Activated CD8-positive, alpha-beta memory T cell treated with anti-CD3 and anti-CD28 coated beads for 1 hour (primary cell): ENCODE measurements at places on chromosomes 13 and 19.

GRCh38 chr13:109383683-109384082 lies 402.7 kb downstream of the IRS2 start:
- no peak for DNase-seq

GRCh38 chr19:56142087-56142787 lies 1.1 kb downstream of the ZNF444 start:
- DNase-seq: no peak

- peak; percentile 54 for DNase-seq
Observed at GRCh38 chr19:44657211-44657921, 13.7 kb downstream of the PVR start.

DNA sequence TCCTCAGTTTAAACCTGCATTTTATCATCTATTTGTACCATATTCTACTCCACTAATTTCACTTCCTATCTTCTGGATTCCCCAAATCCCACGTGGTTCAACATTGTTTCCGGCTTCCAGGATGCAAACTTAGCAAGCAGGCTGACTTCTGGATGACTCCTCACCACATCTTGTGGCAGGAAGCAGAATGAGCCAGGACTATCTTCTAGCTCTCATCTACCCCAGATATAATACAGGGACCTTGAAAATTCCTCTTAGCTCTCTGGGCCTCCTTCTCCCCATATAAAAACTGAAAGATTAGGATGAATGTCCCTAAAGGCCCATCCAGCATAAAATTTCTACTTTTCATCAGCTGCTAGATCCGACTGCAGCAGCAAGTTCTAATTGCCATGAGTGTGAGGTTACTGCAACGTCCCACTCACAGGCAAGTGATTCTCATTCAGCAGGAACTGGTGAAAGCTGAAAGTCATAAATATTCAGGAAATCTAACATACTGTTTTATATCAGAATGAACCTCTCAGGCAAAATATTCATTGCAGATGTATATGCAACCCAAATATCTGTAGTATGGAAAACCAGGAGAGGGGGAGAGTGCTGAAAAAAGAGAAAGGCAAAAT lies 93.4 kb downstream of the KCTD12 start:
- no peak for DNase-seq

DNA sequence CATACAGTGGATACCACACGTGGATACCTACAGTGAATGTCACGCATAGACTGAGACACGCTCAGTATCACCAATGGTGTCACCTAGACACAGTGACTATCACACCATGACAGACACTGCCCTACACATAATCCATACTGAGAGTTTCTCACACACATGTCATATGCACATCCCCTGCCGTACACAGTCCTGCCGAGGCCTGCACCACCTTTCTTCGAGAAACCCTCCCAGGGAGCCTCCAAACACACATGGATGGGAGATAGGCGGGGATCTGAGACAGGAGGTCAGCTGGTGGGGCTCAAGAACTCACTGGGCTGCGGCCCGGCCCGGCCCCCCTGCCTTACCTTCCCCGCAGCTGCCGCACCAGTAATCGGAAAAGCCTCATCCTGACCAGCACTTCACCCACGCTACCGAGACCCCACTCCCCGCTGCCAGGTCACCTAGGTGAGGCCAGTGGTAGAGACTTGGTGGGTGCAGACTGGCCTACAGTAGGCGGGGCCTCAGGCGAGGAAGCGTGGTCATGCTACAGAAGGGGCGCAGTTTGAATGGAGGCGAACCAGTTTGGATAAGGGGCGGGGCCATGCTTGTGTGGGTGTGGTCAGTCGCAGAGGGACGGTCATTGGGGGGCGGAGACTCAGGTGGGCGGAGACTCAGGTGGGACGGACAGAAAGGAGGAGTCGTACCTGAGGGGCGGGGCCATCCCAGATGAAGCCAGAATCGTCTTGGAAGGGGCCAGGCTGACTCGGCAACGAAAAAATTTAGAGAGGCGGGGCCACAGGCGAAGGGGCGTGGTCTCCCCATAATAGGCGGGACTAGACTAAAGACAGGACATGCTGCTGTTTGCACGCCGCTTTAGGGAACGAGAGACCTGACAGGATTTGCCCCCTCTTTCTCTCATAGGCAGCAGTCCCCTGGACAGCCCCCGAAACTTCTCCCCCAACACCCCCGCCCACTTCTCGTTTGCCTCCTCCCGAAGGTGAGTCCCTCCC lies 2.1 kb downstream of the MAST1 start:
- no peak for DNase-seq

DNA sequence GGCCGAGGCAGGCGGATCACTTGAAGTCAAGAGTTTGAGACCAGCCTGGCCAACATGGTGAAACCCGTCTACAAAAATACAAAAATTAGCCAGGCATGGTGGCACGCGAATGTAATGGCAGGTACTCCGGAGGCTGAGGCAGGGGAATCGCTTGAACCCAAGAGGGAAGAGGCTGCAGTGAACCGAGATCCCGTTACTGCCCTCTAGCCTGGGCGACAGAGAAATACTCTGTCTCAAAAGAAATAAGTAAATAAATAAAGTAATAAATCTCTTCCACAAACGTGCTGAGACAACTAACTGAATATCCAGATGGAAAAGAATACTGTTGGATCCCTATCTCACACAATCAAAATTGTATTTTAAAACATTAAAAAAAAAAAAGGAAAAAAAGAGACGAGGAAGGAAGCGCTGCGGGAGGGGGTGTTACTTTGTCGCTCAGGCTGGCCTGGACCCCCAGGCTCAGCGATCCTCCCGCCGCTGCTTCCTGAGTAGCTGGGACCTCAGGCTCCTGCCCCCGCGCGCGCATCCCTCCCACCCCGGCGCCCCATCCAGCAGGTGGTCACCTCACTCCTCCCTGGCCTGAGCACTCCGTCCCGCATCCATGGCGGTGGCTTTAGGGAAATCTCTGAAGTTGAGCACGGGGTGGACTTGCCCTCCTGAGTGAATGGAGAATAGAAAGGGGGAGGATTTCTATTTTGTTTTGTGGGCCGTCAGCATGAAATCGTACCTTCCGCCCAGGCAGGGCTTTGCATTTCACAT lies 628 bp upstream of the ZNF813 start:
- no peak for DNase-seq

DNA sequence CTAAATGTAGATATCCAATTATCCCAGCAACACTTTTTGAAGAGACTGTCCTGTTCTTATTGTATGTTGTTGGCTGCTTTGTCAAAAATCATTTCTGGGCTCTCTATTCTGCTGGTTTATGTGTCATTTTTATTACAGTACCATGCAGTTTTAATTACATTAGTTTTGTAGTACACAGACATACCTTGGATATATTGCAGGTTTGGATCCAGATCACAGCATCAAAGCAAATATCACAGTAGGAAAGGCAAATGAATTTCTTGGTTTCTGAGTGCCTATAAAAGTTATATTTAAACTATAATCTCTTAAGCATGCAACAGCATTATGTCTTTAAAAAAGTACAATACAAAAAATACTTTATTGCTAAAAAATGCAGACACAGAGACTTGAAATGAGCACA lies 564.2 kb upstream of the MIR17HG start:
- DNase-seq: no peak

GRCh38 chr13:64414381-64414780 lies 2815.8 kb downstream of the PCDH9 start:
- no peak for DNase-seq

GRCh38 chr13:25927932-25928331 lies 123.9 kb downstream of the SHISA2 start:
- no peak for DNase-seq

DNA sequence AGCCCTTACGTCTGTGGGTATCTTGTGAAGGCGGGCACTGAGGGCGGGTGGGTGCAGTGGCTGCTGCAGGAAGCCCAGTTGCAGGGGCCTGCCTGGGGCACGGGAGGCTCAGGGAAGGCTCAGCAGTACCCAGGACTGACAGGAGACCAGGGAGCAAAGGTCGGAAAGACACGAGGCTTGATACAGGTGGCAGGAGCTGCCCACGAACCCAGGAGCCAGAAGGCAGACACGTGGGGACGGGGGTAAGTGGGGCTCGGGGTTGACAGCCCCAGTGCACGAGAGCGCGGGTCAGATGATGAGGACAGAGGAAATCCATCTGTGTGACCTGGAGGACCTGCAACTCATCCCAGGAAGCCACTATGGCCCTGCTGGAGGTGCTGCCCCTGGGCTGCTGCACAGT lies 25.3 kb downstream of the ELAVL1 start:
- DNase-seq: no peak

DNA sequence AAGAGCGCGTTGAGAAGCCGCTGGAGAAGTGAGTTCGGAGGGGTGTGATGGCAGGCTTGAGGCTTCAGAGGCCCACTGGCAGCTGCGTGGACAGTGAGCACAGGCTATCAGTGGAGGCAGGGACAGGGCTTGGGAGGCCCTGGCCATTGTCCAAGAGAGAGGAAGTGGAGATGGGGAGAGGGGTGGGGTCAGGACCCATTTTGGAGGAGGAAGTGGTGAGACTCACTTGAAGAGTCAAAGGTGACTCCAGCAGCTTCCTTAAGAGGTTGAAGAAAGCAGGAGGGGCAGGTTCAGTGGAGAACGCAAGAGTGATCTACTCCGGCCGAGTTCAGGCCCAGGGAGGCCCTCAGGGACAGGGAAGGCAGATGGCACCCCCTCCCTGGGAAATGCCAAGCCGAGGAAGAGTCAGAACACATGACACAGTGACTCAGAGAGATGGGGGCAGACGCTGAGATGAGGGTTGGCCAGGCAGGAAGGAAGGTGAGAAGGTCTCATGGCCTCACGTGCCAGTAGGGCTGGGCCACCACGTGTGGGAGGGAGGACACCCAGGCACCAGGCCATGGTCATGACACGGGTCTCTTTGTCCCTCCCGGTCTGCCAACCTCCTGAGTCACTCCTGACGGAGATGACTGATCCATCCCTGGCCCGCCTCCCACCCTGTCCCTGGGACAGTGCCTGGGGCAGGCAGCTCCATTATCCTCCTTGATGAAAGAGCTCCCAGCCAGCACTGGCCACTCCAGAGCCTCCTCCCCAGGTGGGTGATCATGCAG lies 10.1 kb upstream of the CD22 start:
- no peak for DNase-seq

DNA sequence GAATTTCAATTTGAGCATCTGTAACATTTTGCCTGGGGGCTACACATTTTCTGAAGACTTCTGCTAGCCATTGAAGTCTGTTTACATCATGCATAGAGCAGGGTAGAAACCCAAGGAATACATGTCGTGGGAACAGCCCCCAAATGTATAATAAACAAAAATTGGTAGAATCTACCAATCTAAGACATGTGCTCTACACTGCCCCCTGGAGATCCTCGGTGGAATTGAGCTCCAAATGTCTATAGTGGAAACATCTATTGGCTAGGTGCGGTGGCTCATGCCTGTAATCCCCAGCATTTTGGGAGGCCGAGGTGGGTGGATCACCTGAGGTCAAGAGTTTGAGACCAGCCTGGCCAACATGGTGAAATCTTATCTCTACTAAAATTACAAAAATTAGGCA lies 57.3 kb downstream of the MBD3L2B start:
- DNase-seq: peak; percentile 3

- DNase-seq: no peak
Observed at GRCh38 chr13:42106998-42107397, 58.5 kb downstream of the DGKH start.
